NCI-H1930 (cell line): ENCODE measurements at places on chromosomes 11 and 22.

- no peak for DNase-seq
Measured at GRCh38 chr11:71329786-71330185, 77.4 kb upstream of the SHANK2 start.

DNA sequence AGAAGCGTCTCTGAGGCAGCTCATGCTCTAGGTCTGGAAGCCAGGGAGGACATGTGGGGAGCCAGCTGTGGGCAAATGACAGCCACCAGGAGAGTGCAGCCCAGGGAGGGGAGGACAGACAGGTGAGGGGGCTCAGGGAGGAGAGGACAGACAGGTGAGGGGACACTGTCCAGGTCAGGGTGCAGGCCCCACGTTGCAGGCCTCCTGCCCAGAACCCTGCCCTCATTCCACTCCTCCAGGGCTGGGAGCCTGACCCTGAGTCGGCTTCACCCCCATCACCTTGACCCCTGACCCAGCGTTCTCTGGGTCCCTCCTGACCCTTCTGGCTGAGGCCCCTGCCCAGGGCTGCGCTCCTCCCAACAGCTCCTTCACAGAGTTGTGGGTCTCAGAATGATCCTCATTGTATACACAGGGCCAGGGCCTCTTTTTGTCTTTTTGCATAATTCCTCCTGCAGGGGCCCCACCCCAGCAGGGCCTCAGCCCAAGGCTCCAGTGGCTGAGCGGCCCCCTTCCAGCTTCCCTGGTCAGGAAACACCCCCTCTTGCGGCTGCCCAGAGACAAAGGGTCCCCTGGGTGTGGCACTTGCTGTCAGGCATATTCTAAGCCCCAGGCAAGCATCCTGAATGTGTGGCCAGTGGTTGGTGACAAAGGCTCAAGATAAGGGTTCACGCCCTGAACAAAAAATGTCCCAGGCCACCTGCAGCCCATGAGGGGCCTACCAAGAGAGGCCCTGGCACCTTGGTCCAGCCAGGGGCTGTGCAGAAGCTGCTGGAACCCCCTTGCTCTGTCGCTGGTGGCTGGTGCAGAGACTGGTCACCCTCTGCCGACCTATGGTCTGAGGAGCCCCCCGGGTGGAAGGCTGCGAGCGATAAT is 853.0 kb downstream of the BRD1 start:
- no peak for DNase-seq

DNA sequence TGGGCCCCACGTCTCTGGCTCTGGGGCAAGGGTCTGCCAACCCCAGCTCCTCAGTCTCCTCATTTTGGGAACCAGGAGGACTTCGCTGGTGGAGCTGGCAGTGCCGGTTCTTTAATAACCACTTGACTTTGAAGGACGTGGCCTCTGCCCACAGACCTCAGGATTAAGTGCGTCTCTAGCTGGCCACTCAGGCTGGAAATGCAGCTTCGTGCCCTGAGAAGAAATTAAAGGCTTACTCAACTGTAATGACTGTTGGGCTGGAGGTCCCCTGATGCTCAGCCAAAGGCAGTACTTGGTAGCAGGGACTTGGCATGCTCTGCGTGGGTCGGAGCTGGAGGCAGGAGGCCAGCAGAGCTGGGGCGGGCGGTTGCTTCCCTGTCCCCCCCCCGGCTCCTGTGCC is 16.7 kb upstream of the PARVG start:
- DNase-seq: no peak

- peak; percentile 18 for DNase-seq
Measured at GRCh38 chr11:93895106-93895862, 44.9 kb upstream of the VSTM5 start.

GRCh38 chr11:125517116-125517770 is 21.2 kb upstream of the FEZ1 start:
- no peak for DNase-seq

DNA sequence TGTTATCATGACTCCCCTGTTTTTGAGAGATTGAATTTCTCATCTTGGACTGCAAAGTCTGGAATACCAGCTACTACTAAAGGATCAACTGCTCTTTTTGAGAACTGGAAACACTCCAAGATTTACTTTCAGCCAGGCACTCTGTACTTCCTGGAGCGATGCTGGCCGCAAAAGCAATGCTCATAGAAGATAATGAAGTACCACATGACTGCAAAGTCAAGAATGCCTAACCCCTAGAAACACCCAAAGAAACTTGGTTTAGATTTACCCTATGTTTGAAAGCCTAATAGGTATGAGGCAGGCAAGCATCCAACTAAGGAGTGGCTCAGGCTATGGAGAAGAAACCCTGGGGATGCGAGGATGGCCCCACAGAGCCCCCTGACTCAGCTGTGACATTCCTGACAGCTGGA is 47.7 kb upstream of the ARHGAP20 start:
- DNase-seq: no peak

GRCh38 chr11:14240221-14240620 is 118.8 kb downstream of the RRAS2 start:
- no peak for DNase-seq

DNA sequence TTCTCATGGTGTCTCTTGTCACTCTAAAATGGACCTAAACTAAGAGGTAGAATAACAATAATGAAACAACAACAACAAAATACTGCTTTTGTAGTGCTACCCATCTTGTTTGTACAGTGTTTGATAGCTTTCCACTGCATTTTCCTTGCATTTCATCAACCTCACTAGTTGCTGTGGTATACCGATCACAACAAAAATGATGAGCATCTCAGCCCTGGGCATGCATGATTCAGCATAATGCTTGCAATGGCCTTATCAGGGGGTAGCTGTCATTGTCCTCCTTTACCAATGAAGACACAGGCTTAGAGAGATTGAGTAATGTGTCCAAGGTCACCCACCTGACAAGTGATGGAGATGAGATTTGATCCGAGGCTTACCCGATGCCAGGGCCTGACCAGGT is 682.5 kb downstream of the NTM start:
- DNase-seq: no peak

DNA sequence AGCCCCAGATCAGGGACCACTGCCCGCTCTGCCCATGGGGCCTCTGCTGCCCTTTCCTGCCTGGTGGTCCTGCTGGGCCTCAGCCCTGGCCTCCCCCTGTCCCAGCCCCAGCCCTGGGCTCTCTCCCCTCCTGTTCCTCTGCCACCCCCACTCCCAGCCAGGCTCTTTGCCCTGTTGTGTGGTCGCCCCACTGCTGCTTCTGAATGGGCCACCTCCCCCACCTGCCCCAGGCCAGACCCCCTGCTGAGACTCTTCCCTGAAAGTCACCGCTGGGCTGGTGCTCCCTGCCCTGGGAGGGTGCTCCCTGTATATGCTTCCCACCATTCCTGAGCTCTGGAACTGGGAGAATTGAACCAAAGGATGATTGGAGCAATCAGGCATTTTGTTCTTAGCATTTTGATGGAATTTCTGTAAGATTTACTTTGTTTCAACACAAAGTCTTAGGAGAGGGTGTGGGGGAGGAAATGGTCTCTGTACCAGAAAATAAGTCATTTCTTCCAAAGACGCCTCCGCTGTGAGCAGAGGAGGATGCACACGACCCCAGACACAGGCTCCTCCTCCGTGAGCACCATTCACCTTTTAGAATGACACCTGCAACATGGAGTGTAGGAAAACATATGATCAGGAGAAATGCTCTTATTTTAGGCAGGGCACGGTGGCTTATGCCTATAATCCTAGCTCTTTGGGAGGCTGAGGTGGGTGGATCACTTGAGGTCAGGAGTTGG is 5.2 kb downstream of the APOBEC3B start:
- DNase-seq: no peak

DNA sequence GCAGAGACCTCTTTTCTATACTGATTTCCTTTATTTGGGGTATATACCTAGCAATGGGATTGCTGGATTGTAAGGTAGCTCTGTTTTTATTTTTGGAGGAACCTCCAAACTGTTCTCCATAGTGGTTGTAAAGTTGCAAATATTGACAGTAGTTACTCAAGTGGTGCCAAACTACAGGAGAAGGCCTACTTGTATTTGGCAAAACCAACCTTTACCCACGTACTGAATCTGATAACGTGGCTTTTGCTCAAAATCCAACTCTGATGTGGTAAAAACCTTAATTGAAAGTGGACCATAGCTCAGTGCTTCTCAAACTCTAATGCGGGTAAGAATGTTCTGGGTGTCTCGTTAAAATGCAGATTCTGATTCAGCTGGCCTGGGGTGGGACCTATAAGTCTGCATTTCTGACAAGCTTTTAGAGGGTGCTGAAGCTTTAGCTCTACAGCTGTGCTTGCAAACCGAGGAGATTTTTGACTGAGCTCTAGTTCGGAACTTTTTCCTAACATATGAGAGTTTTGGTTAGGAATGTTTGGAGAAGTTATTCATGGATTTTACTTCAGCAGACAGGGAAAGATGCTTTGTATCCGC is 69.8 kb downstream of the PACS1 start:
- DNase-seq: no peak

GRCh38 chr11:106156290-106156937 is 79.0 kb downstream of the AASDHPPT start:
- DNase-seq: no peak

GRCh38 chr22:17786435-17787161 is 12.3 kb upstream of the BID start:
- DNase-seq: no peak

- DNase-seq: no peak
Measured at GRCh38 chr11:79237703-79238102, 203.1 kb downstream of the TENM4 start.

- DNase-seq: no peak
Measured at GRCh38 chr11:134464981-134465730, 53.1 kb upstream of the B3GAT1 start.

GRCh38 chr11:44884056-44884455 is 66.6 kb downstream of the TP53I11 start:
- DNase-seq: no peak

DNA sequence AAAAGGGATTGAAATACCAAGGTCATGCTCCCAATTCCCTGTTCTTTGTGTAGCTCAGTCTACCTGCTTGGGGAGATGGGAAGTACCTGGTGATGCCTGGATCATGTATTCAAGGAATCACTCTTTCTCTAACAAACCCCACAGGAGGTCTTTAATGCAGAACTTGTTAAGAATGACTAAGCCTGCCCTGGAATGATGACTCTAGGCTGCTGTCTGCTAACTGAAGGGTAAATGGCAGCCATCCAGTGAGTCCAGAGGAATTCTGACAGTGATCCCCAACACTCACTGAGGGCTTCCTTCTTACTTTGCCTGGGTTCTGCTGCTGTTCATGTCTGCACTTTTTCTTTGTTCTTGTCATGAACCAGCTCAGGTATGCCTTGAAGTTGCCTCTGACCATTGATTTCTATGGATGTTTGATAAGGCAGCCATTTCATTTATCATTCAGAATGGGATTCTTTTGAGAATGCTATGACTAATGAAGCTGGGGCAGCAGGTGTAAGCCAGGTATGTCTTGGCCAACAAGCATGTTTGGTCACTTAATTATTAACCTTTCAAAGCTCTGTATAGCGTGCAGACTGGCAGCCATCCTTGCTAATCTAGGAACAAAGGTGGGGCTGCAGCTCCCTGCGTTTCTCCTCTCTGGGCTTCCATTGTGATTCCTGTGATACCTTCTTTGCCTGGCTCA is 11.4 kb downstream of the PRSS23 start:
- DNase-seq: no peak

- DNase-seq: no peak
Measured at GRCh38 chr22:45322873-45323525, 13.3 kb downstream of the FAM118A start.

GRCh38 chr22:43706151-43706550 is 106.0 kb downstream of the EFCAB6 start:
- no peak for DNase-seq

DNA sequence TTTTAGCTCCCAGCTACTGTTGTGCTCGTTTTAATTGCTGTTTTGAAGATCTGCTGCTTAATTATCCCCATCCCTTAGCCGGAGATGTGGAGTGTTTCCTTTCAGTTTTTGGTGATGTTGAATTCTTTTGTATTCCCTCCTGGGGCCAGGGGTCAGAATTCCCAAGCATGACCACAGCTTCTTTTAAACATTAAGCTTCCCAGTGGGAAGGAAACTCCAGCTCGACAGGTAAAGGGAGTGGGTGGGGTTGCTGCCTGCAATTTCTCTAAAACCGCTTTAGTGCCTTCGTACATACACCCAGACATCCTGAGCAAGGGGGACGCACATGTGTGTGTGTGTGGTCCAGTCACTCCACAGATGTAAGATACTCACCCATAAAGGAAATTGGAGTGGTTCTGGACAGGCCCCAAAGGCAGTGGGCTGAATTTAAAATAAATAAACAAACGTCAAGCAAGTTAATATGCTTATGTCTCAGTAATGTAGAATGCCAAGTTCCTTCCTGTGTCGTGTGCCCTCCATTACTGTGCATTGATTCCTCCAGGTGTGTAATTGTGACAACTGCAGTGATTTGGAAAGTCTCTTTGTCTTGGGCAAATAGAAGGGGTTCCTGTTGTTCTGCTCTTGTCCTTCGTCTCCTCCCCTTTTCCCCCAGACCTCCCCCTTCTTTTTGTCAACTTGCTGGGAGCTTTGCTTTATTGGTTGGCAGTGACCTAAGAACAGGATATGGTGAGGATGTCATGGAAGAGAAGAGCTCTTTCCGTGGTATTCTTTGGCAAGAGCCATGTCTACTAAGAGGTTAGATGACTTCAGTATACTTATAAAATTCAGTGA is 19.2 kb upstream of the ADSL start:
- DNase-seq: no peak

DNA sequence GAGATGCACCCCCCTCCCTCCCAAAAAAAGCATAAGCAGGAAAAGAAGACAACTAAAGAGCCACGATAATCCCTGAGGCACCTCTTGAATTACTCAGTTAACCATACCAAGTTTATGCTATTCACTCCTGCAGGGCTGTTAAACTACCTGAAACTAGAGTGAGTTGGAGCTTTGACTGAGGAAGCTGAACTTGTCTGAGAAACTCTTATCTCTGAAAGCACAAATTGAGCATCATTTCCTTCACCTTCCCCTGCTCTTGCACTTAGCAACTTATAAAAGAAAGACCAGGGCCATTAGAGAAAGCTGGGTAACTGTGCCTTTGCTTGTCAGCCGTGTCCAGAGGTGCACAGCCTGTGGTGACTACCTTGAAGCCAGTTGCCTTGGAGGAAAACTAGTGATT is 745.6 kb downstream of the NELL1 start:
- DNase-seq: no peak

DNA sequence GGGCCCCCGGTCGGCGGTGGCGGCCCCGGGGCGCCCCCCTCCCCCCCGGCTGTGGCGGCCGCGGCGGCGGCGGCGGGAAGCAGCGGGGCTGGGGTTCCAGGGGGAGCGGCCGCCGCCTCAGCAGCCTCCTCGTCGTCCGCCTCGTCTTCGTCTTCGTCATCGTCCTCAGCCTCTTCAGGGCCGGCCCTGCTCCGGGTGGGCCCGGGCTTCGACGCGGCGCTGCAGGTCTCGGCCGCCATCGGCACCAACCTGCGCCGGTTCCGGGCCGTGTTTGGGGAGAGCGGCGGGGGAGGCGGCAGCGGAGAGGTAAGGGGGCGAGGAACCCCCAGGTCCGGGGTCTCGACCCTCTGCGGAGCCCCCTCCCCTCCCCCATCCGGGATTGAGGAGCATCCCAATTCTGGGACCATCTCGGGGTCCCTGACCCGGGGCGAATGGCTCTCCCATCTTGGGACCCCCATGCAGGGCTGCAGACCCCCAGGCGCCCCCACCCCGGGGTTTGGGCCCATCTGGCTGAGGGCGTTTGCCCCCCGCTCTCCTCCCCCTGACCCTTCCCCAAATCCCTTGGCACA is 431 bp downstream of the KMT2A start:
- DNase-seq: no peak

GRCh38 chr11:62622476-62623089 is 797 bp upstream of the B3GAT3 start:
- no peak for DNase-seq

GRCh38 chr22:46162285-46162684 is 12.0 kb downstream of the PPARA start:
- no peak for DNase-seq
